ENCODE measurements at places on chromosomes 6 and 20. TPM values are rescaled to one million over a fixed set of nuclear protein-coding genes. Genes with fewer than 3 reads are reported as not detected.

DNA sequence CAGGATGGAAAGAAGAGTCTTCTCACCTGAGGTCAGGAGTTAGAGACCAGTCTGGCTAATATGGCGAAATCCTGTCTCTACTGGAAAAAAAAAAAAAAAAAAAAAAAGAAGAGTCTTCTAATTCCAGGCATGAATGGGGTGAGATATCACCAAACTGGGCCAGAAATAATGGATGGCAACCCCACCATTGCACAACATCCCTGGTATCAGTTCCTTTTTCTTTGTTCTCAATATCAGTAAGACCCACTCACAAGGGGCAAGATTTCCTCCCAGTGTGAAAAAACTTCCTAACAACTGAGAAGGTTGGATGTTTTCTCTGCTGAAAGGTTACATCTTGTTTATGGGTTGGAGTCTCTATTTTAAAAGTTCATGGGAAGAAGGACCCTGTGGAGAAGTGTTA lies 23.6 kb upstream of the NR2E1 start:
- no peak for DNase-seq

GRCh38 chr6:56671651-56672461 lies 29.2 kb upstream of the DST start:
- peak; percentile 90 for DNase-seq

DNA sequence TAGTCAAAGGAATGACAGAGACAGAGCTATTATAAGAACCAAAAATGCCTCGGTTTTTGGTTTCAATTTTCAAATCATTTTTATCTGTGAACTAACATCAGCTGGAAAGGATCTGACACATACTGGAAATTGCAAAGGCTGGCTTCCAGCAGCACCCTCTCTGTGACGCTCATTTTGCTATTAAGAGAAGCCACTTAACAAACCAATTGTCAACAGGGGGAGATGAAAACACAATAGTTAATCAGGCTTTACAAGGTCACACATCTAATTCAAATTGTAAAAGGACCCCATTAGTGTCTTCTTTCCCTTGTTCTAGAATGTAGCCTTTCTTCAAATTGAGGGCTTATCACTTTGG lies 160.5 kb downstream of the TFAP2B start:
- no peak for DNase-seq

- no peak for DNase-seq
These were observed 70.4 kb downstream of the ABHD12 start for GRCh38 chr20:25320035-25320800.

- DNase-seq, result no peak
These were observed 89.9 kb upstream of the ASF1A start for GRCh38 chr6:118804091-118804490.

DNA sequence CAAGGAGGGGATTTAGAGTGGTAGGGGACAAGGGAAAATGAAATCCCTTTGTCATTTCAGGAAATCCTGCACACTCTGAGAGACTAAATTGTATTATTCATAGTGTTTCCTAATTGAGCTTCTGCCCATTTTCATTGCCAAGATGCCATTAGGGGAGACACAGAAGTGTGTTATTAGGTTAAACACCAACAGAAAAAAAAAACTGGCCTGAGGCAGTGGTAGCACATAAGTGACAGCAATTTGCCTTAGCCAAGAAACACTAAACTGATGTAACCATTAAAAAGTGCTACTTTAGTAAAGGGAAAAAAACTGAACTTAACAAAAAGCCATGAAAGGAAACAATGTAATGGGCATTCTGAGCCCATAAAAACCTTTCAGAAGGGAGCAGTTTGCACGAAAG lies 270.5 kb upstream of the PLN start:
- DNase-seq, result no peak

The SLCO4A1 gene
- 4.7 TPM for total RNA-seq
